Stimulated activated CD4-positive, alpha-beta T cell treated with anti-CD3 and anti-CD28 coated beads, Interleukin-1b, Interleukin-23, amount 100 ng/mL, for 4 hours (primary cell): ENCODE measurements at places on chromosomes 12 and 14.

DNA sequence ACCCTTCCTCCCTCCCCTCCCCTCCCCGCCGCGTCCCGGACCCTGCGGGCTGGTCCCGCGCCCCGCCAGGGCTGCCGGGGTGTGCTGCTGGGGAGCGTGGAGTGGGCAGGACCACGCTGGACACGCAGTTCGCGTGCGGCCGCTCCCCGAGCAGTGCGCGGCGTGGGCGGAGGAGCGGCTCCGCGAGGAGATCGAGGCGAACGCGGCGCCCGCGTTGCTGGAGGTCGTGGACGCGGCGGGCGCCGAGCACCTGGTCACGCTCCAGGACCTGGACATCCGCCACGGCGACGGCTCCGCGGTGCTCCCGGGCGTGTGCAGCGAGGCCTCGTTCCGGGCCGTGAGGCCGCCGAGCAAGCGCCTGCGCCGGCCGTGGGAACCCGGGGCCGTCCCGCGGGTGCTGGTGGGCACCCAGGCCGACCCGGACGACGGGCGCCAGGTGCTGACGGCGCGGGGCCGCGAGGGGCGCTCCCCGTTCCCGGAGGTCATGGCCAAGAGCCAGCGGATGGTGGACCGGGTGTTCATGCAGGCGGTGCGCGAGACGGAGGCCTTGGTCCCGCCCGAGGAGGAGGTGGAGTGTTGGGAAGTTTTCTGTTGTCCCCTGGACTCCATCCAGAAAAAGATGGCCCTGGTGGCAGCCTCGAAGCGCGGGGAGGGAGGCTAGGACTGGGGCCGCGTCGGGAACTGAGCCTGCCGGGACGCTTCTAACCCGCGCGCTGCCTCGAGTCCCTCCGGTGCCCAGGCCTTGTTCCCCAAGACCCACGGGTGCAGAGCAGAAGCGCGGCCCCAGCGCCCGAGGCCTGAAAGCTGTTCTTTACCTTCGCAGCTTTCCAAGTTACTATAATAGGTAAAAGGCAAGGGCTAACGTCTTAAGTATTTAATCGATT, 54.7 kb upstream of the EIF5 start:
- no peak for DNase-seq

GRCh38 chr14:57382283-57382682, 8.1 kb upstream of the NAA30 start:
- DNase-seq: no peak

GRCh38 chr12:88367231-88367630, 213.0 kb downstream of the KITLG start:
- no peak for DNase-seq

DNA sequence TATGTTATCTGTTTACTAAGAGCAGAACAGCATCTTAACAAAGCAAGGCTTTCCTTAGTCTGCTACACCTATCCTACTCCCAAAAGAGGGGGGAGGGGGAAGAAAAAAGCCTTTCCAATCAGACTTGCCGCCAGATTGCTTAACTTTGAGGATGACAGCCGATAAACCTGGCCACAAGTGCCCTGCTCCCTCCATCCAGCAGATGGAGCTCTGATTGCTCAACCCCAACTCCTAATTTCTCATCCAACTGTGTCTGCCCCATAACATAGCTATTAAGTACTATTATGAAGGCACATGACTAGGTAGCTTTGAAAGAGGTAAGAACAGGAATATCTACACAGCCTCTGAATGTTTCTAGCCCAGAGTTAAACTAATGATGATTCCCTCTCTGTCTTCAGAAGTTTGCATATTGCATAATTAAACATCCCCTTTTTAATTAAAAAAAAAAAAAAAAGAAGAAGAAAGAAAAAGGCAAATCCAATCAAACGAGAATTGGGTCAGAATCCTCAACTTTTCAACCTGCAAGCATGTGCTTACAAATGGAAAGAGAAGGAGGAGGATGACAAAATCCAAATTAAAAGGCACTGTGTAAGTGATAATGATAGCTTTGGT, 247.4 kb downstream of the GALC start:
- no peak for DNase-seq
